Bladder microvascular endothelial cell (primary cell): ENCODE measurements at places on chromosomes 1 and 21. TPM values are rescaled to one million over a fixed set of nuclear protein-coding genes. Genes with fewer than 3 reads are reported as not detected.

SPATA21 gene
- total RNA-seq = not detected in 2 replicates

LRRC42 gene
- total RNA-seq = 18.8 and 23.2 TPM in 2 replicates

RAB7B gene
- total RNA-seq = not detected in 2 replicates

SH3BGR gene
- 0.44 and 0.81 TPM in 2 replicates for total RNA-seq

MANEAL gene
- 0.32 and 1.6 TPM in 2 replicates for total RNA-seq

MARK1 gene
- 0.32 and 4.3 TPM in 2 replicates for total RNA-seq

VWA5B1 gene
- not detected in 2 replicates for total RNA-seq

CD1E gene
- total RNA-seq = not detected in 2 replicates

KPRP gene
- total RNA-seq = not detected in 2 replicates

KCNA2 gene
- total RNA-seq = not detected in 2 replicates

ELF3 gene
- under 0.01 and 0.13 TPM in 2 replicates for total RNA-seq

GPR25 gene
- total RNA-seq = not detected in 2 replicates

TIAM1 gene
- 0.32 and 0.94 TPM in 2 replicates for total RNA-seq

MAN1A2 gene
- total RNA-seq = 25.6 and 66.1 TPM in 2 replicates

IVL gene
- total RNA-seq = not detected in 2 replicates

TAL1 gene
- 22.8 and 47.3 TPM in 2 replicates for total RNA-seq

OR2G6 gene
- not detected in 2 replicates for total RNA-seq

LRRC39 gene
- 0.16 and 0.19 TPM in 2 replicates for total RNA-seq

CLCNKB gene
- under 0.01 TPM in 1 of 2 replicates, not detected in the other for total RNA-seq

RCSD1 gene
- total RNA-seq = 1.9 and 22.5 TPM in 2 replicates

GBP4 gene
- total RNA-seq = 19.1 and 24.8 TPM in 2 replicates

MCOLN3 gene
- total RNA-seq = not detected in 2 replicates

LAMC1 gene
- total RNA-seq = 412 and 874 TPM in 2 replicates

RGSL1 gene
- total RNA-seq = not detected in 2 replicates
